ENCODE measurements at places on chromosomes 3 and 15. TPM values are rescaled to one million over a fixed set of nuclear protein-coding genes. Genes with fewer than 3 reads are reported as not detected.

GRM7 gene
- total RNA-seq = not detected

STX19 gene
- not detected for total RNA-seq

INKA1 gene
- 0.76 TPM for total RNA-seq

SNTN gene
- not detected for total RNA-seq

KLHL40 gene
- total RNA-seq = not detected

ITIH1 gene
- total RNA-seq = not detected

RASGRP1 gene
- total RNA-seq = 1.0 TPM

AHSG gene
- total RNA-seq = not detected

TRIM42 gene
- total RNA-seq = not detected

ZNF501 gene
- 2.4 TPM for total RNA-seq

IL16 gene
- total RNA-seq = not detected

NUP210 gene
- total RNA-seq = 31.4 TPM

GPR160 gene
- total RNA-seq = 1.6 TPM

TRH gene
- not detected for total RNA-seq

ITGA11 gene
- 7.8 TPM for total RNA-seq

CCR2 gene
- not detected for total RNA-seq

ANKUB1 gene
- total RNA-seq = not detected

CLRN1 gene
- not detected for total RNA-seq

IQCH gene
- total RNA-seq = 1.1 TPM

OSBPL10 gene
- total RNA-seq = 30.0 TPM

LRRN1 gene
- total RNA-seq = 1.6 TPM

GJD2 gene
- total RNA-seq = not detected

CTXND1 gene
- not detected for total RNA-seq

BFSP2 gene
- not detected for total RNA-seq

ECE2 gene
- not detected for total RNA-seq

CDHR4 gene
- total RNA-seq = not detected

LEKR1 gene
- total RNA-seq = 0.38 TPM

GOLGA8A gene
- total RNA-seq = 2.9 TPM

PIGBOS1 gene
- total RNA-seq = 11.2 TPM

ZNF774 gene
- total RNA-seq = 1.5 TPM

SRP14 gene
- 179 TPM for total RNA-seq

H1-8 gene
- not detected for total RNA-seq

XCR1 gene
- total RNA-seq = not detected

FGF7 gene
- total RNA-seq = not detected

Measured in mesangial cell (primary cell).